ENCODE measurements at places on chromosomes 4 and X. TPM values are rescaled to one million over a fixed set of nuclear protein-coding genes. Genes with fewer than 3 reads are reported as not detected.

LUZP4 gene
- total RNA-seq, result not detected

ASB5 gene
- not detected for total RNA-seq

GLRB gene
- total RNA-seq, result not detected

CACNA1F gene
- 0.93 TPM for total RNA-seq

CCDC149 gene
- not detected for total RNA-seq

GRCh38 chr4:4857001-4857808, 2.3 kb upstream of the MSX1 start:
- no peak overlapping the region for H3K27ac ChIP-seq
- DNase-seq, result no peak
- H3K4me3 ChIP-seq, result no peak overlapping the region
- peaks cover 27% of the 10 kb centered on the region for H3K4me1 ChIP-seq
- peaks cover 9% of the 10 kb centered on the region for H3K36me3 ChIP-seq

DNA sequence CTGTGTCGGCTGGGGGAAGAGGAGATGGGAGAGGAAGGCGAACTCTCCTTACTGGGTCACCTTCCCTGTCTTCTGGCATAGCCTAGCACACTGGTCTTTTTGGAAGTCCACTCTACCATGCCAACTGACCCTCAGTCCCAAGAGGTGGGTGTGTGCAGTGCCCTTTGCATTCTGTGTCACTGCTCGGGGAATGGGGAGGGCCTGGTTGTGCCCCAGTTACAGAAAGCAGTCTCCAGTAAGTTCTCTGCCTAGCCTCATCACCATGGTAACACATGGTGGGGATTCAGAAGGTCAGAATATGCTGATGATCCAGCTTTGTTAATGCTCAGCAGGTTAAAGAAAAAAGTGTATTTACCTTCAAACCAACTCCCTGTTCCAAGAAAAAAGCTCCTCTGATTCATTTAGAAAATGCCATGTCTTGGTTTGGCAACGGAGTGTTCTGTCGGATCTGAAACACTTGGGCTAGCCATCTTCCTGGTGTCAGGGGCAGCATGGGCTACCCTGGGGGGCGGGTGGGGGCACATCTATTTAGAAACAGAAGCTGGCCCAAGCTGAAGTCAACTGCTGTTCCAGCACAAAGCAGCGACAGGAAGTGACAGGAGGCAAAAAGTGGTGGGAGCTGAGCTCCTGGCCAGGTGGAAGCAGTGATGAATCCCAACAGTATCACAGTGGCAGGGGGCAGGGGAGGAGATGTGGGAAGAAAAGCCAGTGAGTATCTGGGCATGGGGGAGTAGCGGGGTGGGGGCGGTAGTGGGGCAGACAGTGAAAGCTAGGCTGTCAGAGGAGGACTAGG, 37.0 kb downstream of the NSG1 start:
- no peak overlapping the region for H3K4me3 ChIP-seq
- H3K36me3 ChIP-seq, result peaks cover 16% of the 10 kb centered on the region
- peaks cover 12% of the 10 kb centered on the region for H3K4me1 ChIP-seq
- H3K27ac ChIP-seq, result no peak overlapping the region

GRCh38 chr4:48275247-48275646, 5.6 kb upstream of the TEC start:
- no peak overlapping the region for H3K4me3 ChIP-seq
- peaks cover 2% of the 10 kb centered on the region for H3K4me1 ChIP-seq
- no peak for DNase-seq
- no peaks in the 10 kb centered on the region for H3K36me3 ChIP-seq

- no peak overlapping the region for H3K27ac ChIP-seq
- peaks cover 9% of the 10 kb centered on the region for H3K4me1 ChIP-seq
- H3K4me3 ChIP-seq, result no peak overlapping the region
- peaks cover 40% of the 10 kb centered on the region for H3K27me3 ChIP-seq
Observed at GRCh38 chr4:176189891-176190795, 5.2 kb downstream of the SPATA4 start.

GRCh38 chr4:3441501-3442459, at the start of gene HGFAC:
Gene HGFAC (plus strand): TSS chr4:3441968. CDS start chr4:3442002, 34 bp downstream.
- H3K4me3 ChIP-seq, result no peak within 1 kb of the TSS
- no peaks in the 10 kb centered on the region for H3K27me3 ChIP-seq
- DNase-seq, result no peak
- no peaks in the 10 kb centered on the region for H3K36me3 ChIP-seq
- peaks cover 5% of the 10 kb centered on the region for H3K4me1 ChIP-seq

DNA sequence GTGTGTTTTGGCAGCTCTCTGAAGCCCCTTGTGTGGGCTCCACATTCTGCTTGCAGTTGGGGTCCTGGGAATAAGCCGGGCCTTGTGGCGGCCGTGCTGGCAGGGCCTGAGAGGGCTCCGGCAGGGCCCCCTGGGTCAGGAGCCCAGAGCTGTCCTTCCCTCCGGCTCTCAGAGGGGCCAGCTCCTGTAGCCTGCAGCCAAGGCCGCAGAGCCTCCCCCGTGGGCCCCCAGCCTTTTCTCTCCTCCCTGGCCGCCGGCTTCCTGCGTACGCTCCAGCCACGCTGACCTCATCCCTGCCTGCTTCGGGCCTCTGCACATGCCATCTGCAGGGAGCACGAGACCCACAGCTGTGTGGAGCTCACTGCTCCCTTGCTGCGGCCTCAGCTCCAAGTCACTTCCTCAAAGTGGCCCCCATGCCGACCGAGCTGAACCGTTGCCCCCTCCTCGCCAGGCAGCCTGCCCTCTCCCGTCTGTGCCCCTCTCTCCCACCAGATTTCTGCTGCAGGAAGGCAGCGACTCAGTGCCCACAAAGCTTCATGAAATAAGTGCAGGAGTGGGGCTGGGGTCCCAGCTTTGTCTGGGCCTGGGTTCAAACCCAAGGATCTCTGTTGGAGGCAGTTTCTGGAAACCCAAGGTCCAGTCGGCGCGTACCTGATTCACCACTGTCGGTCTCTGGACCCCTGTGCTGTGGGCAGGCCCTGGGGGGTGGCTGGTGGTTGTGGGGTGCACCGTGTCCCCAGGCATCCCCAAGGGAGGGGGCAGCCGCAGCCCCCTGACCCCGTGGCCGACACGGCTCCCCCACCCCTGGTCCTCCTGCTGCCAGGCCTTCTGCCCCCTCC, 57.1 kb upstream of the NKX1-1 start:
- H3K4me3 ChIP-seq, result no peak overlapping the region
- no peak for DNase-seq
- H3K4me1 ChIP-seq, result no peaks in the 10 kb centered on the region
- H3K27ac ChIP-seq, result no peak overlapping the region
- peaks cover 8% of the 10 kb centered on the region for H3K27me3 ChIP-seq

Data from activated CD4-positive, alpha-beta memory T cell treated with anti-CD3 and anti-CD28 coated beads, Interleukin-2, amount 10 ng/mL, durations not matched to agents 7 days and 5 days (primary cell).